Chondrocyte (in vitro differentiated cells): ENCODE measurements at places on chromosomes 13 and 19. TPM values are rescaled to one million over a fixed set of nuclear protein-coding genes. Genes with fewer than 3 reads are reported as not detected.

TEX29 gene
- total RNA-seq = 0.59 to 0.94 TPM (median 0.70 TPM) in 3 replicates

COX7A1 gene
- not detected in 3 replicates for total RNA-seq

- H3K36me3 ChIP-seq = peaks cover 14% of the 10 kb centered on the region
- H3K27me3 ChIP-seq = no peaks in the 10 kb centered on the region
- no peak overlapping the region for H3K27ac ChIP-seq
- no peak overlapping the region for H3K4me3 ChIP-seq
- H3K4me1 ChIP-seq = peaks cover 8% of the 10 kb centered on the region
- DNase-seq = no peak
Measured at GRCh38 chr19:23784274-23784673, 25.6 kb upstream of the ZNF681 start.

DNA sequence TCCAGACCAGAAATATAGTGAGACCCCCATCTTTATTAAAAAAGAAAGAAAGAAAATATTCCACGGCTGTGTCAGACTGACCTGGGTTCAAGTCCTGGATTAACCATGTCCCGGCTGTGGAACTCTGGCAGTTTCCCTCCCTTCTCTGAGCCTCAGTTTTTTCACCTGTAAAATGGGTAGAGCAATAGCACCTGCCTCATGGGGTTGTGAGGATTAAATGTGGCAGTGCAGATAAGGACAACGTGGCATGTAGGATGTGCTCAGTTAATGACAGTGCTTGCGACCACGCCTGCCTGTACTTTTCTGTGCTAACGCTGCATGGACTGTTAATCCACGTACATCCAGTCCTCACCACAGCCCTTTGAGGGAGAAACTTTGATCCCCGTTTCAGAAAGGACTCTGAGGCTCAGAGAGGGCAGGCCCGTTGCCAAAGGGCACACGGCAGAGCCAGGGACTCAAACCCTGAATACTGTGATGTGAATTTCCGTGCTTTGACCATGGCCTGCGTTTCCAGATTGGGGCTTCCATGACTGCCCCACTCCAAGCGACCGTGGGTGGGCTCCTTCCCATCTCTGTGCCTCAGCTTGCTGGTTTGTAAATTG, 16.1 kb downstream of the SBK2 start:
- no peak for DNase-seq
- peaks cover 7% of the 10 kb centered on the region for H3K4me1 ChIP-seq
- H3K27ac ChIP-seq = no peak overlapping the region
- no peaks in the 10 kb centered on the region for H3K27me3 ChIP-seq
- no peak overlapping the region for H3K4me3 ChIP-seq

DNA sequence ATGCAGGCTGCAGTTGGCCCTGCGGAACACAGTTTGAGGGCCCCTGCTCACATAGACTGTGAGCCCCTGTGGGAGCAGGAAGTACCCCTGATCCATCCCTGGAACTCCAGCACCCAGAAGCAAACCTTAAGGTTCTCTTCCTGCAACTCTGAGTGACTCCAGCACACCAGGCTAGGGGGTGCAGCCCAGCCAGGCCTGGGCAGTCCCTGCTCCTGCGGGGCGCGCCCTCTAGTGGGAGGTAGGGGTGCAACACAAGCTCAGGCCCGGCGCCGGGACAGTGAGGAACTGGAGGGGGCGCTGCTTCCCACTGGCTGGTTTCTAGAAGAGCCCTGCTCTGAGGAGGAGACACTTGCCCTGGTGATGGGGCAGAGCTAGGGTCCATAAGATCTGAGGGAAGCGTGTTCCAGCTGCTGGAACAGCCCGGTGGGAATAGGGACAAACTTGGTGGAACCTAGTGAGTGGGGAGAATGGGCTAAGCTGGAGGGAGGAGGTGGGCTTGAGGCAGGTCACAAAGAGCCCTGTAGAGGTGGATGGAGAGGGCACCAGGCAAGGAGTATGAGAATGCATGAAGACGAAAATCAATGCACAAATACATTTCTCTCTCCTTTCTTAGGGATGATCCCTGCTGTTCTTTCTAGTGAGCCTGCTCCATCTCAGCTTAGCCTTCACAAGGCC, 5.0 kb downstream of the ZSCAN5A start:
- DNase-seq = no peak
- H3K4me3 ChIP-seq = no peak overlapping the region
- H3K4me1 ChIP-seq = peaks cover 12% of the 10 kb centered on the region
- H3K36me3 ChIP-seq = peaks cover 7% of the 10 kb centered on the region
